Stimulated activated CD4-positive, alpha-beta T cell treated with anti-CD3 and anti-CD28 coated beads, Interleukin-4, amount 100 ng/mL, for 4 hours (primary cell): ENCODE measurements at places on chromosomes 5 and 9.

- no peak for DNase-seq
Measured at GRCh38 chr5:90329911-90330310, 79.6 kb downstream of the CETN3 start.

DNA sequence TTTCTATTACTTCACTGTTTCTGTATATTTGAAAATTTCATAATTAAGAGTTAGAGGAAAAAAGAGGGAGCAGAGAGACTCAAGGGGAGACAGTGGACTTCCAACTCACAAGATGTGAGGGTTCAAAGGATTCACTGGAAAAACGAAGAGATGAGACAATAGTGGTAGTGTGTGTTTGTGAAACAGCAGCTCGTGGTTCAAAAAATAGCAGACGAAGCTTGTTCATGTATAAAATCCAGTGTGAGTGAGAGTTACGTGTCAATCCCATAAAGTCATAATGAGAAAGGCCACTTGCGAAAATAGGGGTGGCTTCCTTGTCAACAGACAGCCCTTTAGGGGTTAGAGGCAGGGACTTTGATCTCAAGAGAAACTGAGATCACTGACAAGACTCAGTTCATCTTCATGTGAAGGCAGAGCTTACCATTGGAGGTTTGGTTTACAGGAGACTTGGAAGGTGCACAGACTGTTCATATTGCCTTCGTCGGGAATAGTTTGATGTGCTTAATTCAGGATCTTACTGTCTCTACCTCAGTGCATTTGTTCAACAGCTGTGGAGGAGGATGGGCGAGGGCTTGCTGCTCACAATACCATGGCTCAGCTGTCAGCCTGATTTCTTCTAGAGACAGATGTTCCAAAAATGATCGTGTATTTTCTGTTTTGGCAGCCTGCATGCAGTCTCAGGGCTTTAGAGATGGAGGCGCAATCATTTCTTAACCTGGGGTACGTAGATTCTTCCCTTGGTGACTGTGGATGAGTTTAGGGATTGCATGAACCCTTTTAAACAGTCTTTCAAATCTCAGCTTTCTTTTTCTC is 105.7 kb upstream of the KLF9 start:
- no peak for DNase-seq

GRCh38 chr5:10599862-10600284 is 36.0 kb downstream of the ANKRD33B start:
- DNase-seq: no peak

GRCh38 chr5:19975795-19976194 is 12.2 kb downstream of the CDH18 start:
- no peak for DNase-seq

DNA sequence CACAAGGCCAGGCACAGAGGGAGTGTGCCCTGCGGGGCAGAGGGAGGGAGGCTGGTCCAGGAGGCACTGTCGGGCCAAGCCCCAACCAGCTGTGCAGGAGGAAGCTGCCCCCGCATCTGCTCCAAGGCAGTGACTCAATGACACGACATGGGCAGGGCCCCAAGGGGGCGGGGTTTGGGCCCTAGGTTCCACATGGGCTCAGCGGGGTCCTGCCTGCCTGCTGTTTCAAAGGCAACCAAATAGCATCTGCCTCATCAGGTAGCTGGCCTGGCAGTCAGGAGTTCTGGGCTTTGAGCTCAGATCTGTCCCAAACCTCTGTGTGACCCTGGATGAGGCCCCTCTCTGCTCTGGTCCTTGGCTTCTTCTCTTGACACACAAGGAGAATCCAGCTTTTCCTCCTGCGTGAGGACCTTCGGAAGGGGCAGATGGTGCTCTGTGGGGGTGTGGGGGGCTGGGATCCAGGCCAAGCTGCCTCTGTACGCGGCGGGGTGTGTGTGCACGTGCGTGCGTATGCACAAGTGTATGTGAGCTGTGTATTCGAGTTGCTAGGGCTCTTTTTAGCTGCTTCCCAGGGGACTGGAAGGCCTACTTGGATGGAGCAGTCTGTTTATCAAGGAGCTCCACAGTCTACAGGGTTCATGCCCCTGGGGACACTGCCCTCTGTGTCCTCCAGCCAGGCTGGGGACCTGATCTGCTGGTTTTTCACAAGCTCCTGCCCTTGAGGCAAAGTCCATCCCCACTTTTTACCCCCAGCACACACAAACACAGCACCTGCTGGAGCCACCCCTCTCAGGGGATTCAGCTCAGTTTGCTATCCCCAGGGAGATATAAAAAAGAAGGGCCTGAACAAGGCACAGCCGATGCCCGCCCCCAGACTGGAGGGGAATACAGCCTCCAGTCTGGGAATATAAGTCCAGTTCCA is 138.9 kb downstream of the RGS3 start:
- peak; percentile 61 for DNase-seq

DNA sequence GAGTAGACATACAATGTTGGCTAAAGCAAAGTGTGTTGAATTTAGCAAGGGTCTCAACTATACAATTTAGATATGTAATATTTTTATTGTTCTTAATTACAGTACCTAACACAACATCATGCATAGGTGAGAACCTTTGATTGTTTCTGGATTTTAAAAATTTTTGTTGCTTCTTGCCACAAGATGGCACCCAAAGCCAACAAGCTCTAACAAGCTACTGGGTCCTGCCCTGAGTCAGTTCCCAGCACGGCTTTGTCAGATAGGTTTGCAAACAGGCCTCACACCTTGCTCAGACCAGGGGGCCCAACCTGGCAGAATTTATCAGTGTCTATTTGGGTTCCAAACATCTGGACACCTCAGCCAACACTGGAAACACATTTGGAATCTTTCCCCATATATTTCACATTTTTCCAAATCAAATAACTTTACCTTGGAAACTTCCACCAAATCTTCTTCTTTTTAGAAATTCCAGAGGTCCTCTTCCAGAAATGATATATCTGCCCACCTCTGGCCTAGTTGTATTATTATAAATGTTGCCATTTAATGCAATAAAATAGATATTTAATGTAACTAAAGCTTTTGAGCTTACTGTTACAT is 49.5 kb upstream of the EGFLAM start:
- no peak for DNase-seq

- peak; percentile 19 for DNase-seq
Measured at GRCh38 chr9:111992523-111992922, 95.9 kb downstream of the UGCG start.

- no peak for DNase-seq
Measured at GRCh38 chr5:142871363-142872193, 101.4 kb downstream of the ARHGAP26 start.

GRCh38 chr5:93599399-93600120 is 16.5 kb downstream of the NR2F1 start:
- no peak for DNase-seq

DNA sequence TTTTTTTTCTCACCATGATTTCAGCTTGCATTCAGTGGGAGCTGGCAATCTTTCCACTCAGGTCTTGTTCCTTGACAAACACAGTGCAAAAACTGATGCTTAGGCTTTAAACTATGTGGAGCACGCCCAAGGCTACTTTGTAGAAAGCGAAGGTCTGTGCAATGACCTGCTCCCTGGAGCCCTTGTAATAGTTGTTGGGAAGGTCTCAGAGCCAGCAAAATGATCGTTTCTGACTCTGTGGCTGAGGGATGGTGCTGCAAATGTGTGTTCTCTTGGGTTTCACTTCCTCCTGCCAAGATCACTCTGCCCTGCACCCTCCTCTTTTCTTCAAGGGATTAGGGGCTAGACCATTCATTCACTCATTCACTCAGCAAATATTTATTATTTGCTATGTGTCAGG is 249.7 kb upstream of the MAP3K1 start:
- DNase-seq: no peak
